HFFc6 (cell line): ENCODE measurements at places on chromosomes 11 and 22. TPM values are rescaled to one million over a fixed set of nuclear protein-coding genes. Genes with fewer than 3 reads are reported as not detected.

Gene SLC25A45
- 5.7 to 7.8 TPM (median 6.4 TPM) in 3 replicates for total RNA-seq

Gene FAM181B
- total RNA-seq: not detected in 3 replicates

DNA sequence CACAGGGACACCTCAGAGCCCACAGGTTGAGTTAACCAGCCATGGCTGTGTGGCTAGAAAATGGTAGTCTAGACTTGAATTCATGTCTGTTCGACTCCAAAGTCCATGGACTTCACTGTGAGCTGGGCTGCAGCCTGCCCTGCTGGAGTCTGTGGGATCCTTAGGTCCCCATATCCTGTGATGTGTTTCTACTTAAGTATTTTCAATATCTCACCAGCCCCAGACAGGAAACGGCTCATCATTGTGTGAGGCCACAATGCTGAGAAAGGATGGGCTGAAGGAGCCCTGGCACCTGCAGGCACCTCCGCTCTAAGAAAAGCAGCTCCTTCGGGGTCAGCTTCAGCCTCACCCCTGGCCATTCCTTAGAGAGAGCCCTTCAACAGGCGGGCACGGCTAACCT, 93.1 kb downstream of the NAT10 start:
- H3K4me1 ChIP-seq: peaks cover 16% of the 10 kb centered on the region
- H3K27me3 ChIP-seq: peaks cover 8% of the 10 kb centered on the region
- H3K36me3 ChIP-seq: no peaks in the 10 kb centered on the region
- no peak for DNase-seq
- no peak overlapping the region for H3K27ac ChIP-seq
- no peak overlapping the region for H3K4me3 ChIP-seq

DNA sequence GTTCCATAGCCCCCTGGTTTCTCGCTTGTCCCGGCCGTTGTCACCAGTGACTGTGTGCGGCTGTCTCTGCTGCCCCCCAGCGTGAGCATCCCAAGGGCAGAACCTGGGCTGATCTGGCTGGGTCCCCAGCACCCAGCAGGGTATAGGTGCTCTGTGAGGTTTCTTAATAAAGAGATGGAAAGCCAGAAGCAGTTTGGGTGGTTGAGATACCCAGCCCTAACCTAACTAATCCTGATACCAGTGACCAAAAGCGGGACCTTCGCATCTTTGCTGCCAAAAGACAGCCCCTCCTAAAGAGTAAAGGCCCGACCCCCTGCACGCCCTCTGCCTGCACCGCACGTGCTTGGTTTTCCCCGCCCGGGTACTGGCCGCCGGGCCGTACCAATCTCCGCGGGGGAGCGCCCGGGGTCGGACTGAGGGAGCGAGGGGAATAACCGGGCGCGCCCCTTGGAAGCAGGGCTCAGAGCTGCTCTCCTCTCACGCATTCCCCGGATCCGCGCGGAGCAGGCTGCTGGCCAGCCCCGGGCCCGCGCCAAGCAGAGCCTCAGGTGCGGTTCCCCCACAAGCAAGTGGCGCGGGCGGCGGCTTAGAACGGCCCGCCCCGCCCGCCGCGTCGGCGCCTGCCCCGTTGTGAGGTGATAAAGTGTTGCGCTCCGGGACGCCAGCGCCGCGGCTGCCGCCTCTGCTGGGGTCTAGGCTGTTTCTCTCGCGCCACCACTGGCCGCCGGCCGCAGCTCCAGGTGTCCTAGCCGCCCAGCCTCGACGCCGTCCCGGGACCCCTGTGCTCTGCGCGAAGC, at the start of gene DGAT2:
Gene DGAT2 (plus strand): TSS at position 667 of the 797 bp plus-strand sequence. CDS start 214 bp downstream, outside the sequence.
- no peak within 1 kb of the TSS for H3K27ac ChIP-seq
- DNase-seq: no peak
- H3K4me1 ChIP-seq: peaks cover 20% of the 10 kb centered on the region
- H3K36me3 ChIP-seq: no peaks in the 10 kb centered on the region
